Activated naive CD8-positive, alpha-beta T cell treated with anti-CD3 and anti-CD28 coated beads for 36 hours (primary cell): ENCODE measurements at places on chromosomes 3 and 15.

GRCh38 chr3:43883729-43884396 lies 193.1 kb downstream of the ABHD5 start:
- H3K36me3 ChIP-seq, result no peaks in the 10 kb centered on the region
- no peaks in the 10 kb centered on the region for H3K4me1 ChIP-seq
- no peaks in the 10 kb centered on the region for H3K27me3 ChIP-seq
- no peak overlapping the region for H3K27ac ChIP-seq
- no peak overlapping the region for H3K4me3 ChIP-seq

DNA sequence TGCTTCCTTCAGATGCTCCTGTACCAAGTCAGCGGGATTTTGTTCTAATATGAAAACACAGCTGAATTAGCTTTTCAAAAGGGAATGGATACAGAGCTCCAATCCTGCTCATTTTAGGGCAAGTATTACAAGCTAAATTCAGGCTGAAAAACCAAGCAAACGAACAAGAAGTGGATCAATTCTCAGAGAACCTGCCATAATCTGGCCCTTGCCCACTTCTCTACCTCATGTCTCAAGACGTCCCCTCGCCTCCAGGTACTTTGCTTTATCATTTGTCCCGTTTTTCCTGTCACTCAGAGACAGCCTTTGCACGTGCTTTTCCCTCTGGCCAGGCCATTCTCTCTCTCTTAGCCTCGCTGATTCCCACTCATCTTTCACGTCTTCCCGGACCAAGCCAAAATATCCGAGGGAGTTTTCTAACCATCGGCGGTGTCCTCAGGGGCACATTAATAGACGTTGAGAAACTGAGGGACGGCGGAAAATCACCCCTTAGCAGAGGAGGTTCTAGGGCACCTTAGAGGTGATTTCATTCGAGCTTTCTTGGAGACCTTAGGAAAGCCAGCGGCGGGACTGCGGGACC lies 654 bp downstream of the SUSD5 start:
- no peak overlapping the region for H3K4me3 ChIP-seq
- H3K36me3 ChIP-seq, result no peaks in the 10 kb centered on the region
- peaks cover 57% of the 10 kb centered on the region for H3K27me3 ChIP-seq
- H3K27ac ChIP-seq, result no peak overlapping the region

DNA sequence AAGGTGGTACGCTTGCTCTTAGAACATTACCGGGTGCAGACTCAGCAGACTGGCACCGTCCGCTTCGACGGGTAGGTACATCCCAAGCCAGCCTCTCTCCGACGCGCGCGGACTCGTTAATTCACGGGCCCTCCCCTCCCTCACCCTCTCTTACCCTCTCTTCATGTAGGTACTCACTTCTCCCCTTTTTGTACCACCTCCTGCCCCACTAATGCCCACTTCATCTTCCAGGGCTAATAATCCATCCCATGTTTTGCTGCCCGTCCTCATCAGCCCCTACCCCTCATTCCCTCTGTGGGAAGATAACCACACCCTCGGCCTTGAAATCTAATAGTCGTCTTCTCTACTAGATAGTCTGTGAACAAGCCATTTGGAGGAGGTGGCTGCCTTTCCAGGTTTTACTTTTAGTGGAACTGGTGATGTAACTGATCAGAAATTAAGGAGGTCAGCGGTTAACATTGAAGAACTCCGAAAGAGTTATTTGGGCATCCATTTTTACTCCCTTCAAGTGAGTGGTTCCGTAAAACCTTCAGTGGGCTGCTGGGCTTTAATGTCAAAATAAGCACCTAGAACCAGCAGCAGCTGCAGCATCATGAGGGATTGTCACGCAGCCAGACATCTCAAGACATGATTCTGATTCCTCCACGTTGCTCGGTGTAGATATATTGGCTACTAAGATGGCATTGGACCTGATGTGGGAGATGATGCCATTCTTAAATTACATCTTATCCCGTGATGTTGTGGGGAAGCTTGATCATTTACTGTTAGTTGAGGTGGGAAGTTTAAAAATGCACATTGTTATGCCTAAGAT lies 1.3 kb downstream of the FEM1B start:
- peaks cover 26% of the 10 kb centered on the region for H3K36me3 ChIP-seq
- peaks cover 42% of the 10 kb centered on the region for H3K4me1 ChIP-seq
- H3K27me3 ChIP-seq, result no peaks in the 10 kb centered on the region
- H3K27ac ChIP-seq, result peak overlapping the region; percentile 99
- H3K4me3 ChIP-seq, result peak overlapping the region; percentile 98

- peak; percentile 18 for DNase-seq
- H3K36me3 ChIP-seq, result no peaks in the 10 kb centered on the region
- H3K4me3 ChIP-seq, result peak within 1 kb of the TSS; percentile 65
- H3K27ac ChIP-seq, result no peak within 1 kb of the TSS
- H3K4me1 ChIP-seq, result peaks cover 3% of the 10 kb centered on the region
- peaks cover 58% of the 10 kb centered on the region for H3K27me3 ChIP-seq
Observed at GRCh38 chr3:146250449-146251382, at the start of gene PLSCR4. TSS of gene PLSCR4 (minus strand) at chr3:146251105. CDS start at chr3:146222071, 29,034 bp downstream.

DNA sequence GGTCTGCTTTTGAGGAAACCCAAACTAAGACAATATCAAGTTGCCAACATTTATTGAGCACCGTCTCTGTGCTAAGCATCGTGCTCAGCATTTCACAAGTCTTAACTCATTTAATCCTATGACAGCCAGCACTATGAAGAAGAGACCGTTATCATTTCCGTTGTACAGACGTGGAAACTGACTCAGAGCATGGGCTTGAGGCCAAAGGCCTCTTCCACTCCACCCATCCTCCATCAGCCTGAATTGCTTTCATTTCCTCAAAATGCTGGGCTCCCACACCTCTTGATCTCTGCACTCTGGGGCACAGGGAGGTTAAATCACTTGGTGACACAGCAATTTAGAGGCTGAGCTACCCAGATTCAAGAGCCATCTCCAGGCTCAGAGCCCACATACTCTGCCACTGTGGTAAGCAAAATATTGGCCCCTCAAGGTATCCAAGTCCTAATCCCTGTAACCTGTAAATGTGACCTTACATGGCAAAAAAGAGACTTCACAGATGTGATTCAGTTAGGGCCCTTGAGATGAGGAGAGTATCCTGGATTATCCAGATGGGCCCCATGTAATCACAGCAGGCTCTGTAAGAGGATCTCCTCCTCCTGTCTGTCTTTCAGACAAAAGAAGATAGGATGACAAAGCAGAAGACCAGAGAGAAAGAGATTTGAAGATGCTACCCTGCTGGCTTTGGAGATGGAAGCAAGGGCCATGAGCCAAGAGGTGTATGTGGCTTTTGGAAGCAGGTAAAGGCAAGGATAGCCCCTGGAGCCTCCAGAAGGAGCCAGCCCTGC lies 24.3 kb upstream of the FLNB start:
- peak overlapping the region; percentile 90 for H3K27ac ChIP-seq
- peak; percentile 59 for DNase-seq
- H3K4me1 ChIP-seq, result peaks cover 18% of the 10 kb centered on the region
- no peak overlapping the region for H3K4me3 ChIP-seq

DNA sequence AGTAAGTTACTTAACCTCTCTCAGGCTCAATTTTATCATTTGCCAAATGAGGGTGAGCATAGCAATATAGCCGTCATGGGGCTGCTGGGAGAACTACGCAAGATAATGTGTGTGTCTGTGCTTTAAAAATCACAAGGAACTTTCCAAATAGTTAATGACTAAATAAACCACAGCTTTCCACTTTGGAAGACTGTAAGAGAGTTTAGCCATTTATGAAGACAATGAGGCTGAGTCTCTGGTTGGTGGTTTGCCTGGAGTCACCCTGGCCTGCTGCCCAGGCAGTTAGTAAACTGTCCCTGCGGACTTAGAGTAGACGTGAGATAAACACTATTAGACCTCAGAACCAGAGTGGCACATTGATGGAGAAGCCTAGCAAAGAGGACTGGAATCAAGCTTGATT lies 357.7 kb downstream of the CLSTN2 start:
- no peak for DNase-seq
- H3K27ac ChIP-seq, result no peak overlapping the region
- H3K4me3 ChIP-seq, result no peak overlapping the region
- no peaks in the 10 kb centered on the region for H3K36me3 ChIP-seq

DNA sequence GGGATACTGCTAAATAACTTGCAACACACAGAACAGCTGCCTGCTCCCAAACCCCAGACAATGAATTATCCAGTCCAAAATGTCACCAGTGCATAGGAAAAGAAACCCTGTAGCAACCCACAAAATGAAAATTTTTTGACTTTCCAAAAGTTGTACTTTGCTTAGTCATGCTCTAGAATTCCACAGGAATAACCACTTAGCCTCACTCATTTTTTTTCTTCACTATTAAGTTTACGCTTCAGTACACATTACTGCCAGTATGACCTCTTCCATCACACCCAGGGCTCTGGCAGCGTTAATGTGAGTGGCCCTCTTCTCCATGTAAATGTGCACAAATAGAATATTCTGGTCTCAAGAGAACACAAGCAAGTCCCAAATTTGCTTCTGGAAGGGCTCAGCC lies 259.8 kb downstream of the MAGI1 start:
- no peaks in the 10 kb centered on the region for H3K36me3 ChIP-seq
- no peak overlapping the region for H3K4me3 ChIP-seq
- no peaks in the 10 kb centered on the region for H3K27me3 ChIP-seq
- H3K27ac ChIP-seq, result no peak overlapping the region

DNA sequence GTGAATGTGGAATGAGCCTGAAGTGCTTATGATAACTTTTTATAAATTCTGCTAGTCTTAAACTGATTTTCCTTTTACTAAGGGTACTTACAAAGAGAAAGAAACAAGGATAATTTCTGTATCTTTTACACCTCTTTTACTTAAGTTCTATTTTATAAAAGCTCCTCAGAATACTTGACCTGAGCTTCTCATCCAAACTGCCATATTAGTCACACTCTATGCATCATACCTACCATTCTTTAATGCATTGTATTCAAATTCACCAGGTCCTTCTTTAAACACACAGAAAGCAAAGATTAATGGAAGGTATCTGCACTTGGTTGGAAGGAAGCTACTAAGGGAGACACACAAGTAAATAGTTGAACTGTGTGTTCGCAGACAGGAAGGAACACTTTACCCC lies 1.6 kb upstream of the TOPAZ1 start:
- peaks cover 10% of the 10 kb centered on the region for H3K4me1 ChIP-seq
- no peak for DNase-seq
- H3K36me3 ChIP-seq, result no peaks in the 10 kb centered on the region
- no peak overlapping the region for H3K4me3 ChIP-seq
- H3K27me3 ChIP-seq, result peaks cover 30% of the 10 kb centered on the region

GRCh38 chr15:57079931-57080620 lies 161.6 kb downstream of the TCF12 start:
- H3K36me3 ChIP-seq, result peaks cover 4% of the 10 kb centered on the region
- no peak overlapping the region for H3K4me3 ChIP-seq
- no peaks in the 10 kb centered on the region for H3K27me3 ChIP-seq
- no peak overlapping the region for H3K27ac ChIP-seq
- no peak for DNase-seq

DNA sequence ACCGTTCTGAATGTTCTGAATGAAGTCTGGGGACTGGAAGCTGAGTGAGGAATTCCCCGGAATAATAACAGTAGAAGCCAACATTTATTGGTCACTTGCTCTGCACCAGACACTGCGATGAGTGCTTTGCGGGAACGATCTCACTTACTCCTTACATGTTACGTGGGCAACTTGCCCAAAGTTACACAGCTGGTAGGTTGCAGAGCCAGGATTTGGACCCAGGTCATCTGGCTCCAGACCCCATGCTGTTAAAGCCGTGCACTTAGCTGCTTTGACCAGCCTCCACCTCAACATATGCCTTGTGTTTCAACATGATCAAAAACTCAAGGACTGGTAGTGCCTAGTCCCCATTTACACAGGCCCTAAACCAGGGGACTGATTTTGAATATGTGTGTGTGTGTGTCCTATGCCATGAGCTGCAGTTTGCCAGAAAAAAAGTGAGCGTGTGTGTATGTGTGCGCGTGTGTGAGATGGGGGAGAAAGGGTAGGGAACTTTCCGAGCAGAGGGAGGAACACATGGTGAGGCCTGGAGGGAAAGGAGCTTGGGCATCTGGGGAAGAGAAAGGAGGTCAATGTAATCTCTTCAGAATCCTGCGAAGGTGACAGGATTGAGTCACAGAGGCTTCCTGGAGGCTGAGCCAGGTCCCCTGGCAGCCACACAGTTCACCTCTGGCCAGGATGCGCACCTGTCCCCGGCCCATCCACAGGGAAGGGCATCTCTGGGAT lies 28.9 kb downstream of the LINGO1 start:
- H3K36me3 ChIP-seq, result no peaks in the 10 kb centered on the region
- H3K4me3 ChIP-seq, result no peak overlapping the region
- DNase-seq, result no peak
- H3K4me1 ChIP-seq, result peaks cover 6% of the 10 kb centered on the region
- no peaks in the 10 kb centered on the region for H3K27me3 ChIP-seq

- H3K36me3 ChIP-seq, result peaks cover 28% of the 10 kb centered on the region
- peaks cover 26% of the 10 kb centered on the region for H3K4me1 ChIP-seq
- H3K27ac ChIP-seq, result no peak overlapping the region
- H3K4me3 ChIP-seq, result no peak overlapping the region
Observed at GRCh38 chr3:128312271-128312670, 154.4 kb downstream of the DNAJB8 start.

GRCh38 chr3:12447075-12447474 lies 37.2 kb upstream of the TSEN2 start:
- H3K27me3 ChIP-seq, result peaks cover 12% of the 10 kb centered on the region
- no peak overlapping the region for H3K27ac ChIP-seq
- no peak for DNase-seq

GRCh38 chr3:122862381-122862780 lies 67.5 kb downstream of the SLC49A4 start:
- peaks cover under 1% of the 10 kb centered on the region for H3K4me1 ChIP-seq
- no peak for DNase-seq
- H3K4me3 ChIP-seq, result no peak overlapping the region
- H3K36me3 ChIP-seq, result no peaks in the 10 kb centered on the region

DNA sequence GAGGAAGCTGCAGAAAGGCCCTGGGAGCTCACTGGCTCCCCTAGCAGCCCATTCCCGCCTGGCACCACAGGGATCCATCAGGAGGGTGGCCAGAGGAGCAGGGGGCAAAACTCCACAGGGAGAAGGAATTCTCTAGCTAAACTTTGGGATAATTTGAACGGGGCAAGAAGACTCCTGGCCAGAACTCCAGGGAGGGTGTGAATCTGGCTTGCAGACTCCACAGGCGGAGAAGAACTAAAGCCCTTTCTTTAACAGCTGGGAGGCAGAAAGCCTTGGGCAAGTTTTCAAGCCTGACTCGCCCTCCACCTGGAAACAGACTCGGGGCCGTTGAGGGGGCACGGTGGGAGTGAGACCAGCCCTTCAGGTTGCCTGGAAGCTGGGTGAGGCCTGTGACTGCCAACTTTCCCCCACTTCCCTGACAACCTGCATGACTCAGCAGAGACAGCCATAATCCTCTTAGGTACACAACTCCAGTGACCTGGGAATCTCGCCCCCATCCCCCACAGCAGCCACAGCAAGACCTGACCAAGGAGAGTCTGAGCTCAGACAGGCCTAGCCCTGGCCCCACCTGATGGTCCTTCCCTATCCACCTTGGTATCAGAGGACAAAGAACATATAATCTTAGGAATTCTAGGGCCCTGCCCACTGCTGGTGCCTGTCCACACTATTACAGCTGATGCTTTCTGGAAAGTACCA lies 28.6 kb downstream of the SLC27A2 start:
- H3K4me3 ChIP-seq, result no peak overlapping the region
- peaks cover 46% of the 10 kb centered on the region for H3K36me3 ChIP-seq
- H3K27me3 ChIP-seq, result peaks cover 17% of the 10 kb centered on the region
- H3K27ac ChIP-seq, result no peak overlapping the region
- H3K4me1 ChIP-seq, result no peaks in the 10 kb centered on the region

GRCh38 chr3:54761637-54762036 lies 166.2 kb downstream of the LRTM1 start:
- H3K36me3 ChIP-seq, result no peaks in the 10 kb centered on the region
- DNase-seq, result no peak
- H3K4me3 ChIP-seq, result no peak overlapping the region
- no peaks in the 10 kb centered on the region for H3K4me1 ChIP-seq
- no peak overlapping the region for H3K27ac ChIP-seq

- no peaks in the 10 kb centered on the region for H3K4me1 ChIP-seq
- H3K36me3 ChIP-seq, result no peaks in the 10 kb centered on the region
- H3K27ac ChIP-seq, result no peak overlapping the region
- DNase-seq, result no peak
Observed at GRCh38 chr3:81320862-81321261, 440.6 kb downstream of the GBE1 start.
